Activated naive CD4-positive, alpha-beta T cell treated with anti-CD3 and anti-CD28 coated beads, Interleukin-2, amount 50 U/mL, for 16 hours (primary cell): ENCODE measurements at places on chromosomes 16 and 17.

GRCh38 chr17:32826076-32826475 lies 50.8 kb downstream of the MYO1D start:
- DNase-seq = no peak

DNA sequence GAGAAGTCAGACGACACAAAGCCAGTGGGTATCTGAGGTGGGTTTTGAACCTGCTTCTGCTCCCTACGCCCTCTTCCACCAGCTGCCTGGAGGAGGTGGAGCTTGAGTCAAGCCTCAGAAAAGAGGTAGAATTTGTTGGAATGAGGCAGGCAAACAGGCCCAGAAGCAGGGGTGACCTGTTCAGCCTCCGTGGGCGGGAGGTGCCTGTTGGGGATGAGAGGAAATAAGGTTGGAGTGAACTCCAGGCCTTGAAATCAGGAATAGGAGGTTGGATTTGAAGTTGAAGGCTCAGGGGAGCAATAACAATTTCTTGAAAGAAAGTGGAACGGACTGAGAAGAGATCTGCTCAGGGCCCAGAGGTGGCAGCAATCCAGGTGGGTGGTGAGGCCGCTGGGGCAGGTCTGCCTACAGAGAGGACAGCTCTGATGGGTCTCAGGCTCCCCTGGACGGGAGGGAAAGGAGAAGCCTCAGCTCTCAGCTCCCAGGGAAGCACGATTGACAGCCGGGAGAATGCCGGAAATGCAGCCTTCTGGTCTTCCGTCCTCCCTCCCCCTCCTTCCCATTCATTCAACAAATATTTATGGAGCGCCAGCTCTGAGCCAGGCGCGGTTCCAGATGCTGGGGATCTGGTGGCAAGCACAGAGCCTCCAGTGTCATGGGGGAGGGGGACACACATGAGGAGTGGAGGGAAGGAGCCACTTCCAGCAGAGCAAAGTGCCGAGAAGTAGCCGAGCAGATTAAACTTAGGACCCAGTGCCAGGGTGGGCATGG lies 61.9 kb upstream of the CIBAR2 start:
- no peak for DNase-seq

- DNase-seq = no peak
Measured at GRCh38 chr17:9636501-9636900, 8.8 kb upstream of the USP43 start.

DNA sequence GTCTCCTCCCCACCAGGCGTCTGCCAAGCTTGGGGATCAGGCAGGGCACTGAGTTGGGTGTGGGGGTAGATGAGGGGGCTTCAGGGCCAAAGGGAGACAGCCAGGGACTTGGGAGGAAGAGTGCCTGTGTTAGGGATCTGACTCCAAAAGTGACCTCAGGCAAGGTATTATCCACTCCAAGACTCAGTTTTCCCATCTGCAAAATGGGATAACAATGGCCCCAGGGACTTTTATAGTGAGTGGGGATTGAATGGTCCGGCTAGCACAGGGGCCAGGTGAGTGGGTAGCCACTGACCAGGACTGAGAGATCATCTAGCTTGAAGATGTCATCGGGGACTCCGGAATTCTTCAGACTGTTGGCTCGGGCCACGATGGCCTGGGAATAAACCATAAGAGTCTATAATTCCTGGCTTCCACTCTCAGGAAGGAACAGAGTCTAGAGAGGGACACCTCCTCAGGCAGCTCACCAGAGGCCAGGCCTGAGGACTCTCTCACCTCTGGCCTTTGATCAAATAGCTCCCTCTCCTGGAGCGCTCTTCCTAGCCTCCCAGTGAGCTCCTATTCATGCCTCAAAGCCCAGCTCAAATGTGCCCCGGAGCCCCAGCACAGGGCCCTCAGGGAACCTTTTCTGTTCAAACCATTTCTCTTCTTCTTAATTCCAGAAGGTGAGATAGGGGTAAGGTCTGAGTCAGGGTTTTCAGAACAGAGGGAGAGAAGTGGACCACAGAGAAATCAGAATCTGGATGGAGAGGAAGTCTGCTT lies 3.5 kb downstream of the FLII start:
- DNase-seq = no peak
